ENCODE measurements at places on chromosomes 1 and 21.

DNA sequence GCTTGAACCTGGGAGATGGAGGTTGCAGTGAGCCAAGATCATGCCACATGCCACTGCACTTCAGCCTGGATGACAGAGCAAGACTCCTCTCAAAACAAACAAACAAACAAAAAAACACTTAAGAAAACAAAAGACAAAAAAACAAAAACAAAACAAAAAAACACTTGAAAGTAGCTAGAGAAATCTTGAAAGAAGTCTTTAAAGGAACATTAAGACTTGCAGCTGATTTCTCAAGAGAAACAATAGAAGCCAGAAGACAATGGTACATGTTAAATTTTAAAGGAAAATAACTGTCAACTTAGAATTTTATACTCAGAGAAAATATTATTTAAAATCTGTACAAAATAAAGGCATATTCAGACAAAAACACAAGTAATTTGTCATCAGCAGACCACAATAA, 71.3 kb downstream of the HLX start:
- no peak for DNase-seq

DNA sequence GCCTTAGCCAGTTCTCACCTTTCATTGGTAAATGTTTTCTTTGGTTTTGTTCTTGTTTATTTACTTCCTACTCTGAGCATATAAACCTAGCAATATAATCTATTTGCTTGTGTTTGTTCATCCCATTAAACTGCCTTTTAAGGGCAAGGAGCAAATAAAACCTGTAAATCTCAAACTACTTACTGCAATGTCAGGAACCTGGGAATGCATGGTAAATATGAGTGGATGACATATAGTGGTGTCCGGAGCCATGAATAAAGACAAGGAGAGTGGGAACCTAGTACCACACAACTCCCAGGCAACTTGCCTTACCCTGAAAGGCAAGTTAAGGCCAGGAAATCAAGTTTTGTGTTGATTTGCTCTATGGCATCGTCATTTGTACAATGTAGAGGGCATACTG, 1133.7 kb upstream of the NCAM2 start:
- DNase-seq: no peak

GRCh38 chr1:190373705-190374336, 103.8 kb downstream of the BRINP3 start:
- no peak for DNase-seq

GRCh38 chr1:189567890-189568289, 909.8 kb downstream of the BRINP3 start:
- no peak for DNase-seq

DNA sequence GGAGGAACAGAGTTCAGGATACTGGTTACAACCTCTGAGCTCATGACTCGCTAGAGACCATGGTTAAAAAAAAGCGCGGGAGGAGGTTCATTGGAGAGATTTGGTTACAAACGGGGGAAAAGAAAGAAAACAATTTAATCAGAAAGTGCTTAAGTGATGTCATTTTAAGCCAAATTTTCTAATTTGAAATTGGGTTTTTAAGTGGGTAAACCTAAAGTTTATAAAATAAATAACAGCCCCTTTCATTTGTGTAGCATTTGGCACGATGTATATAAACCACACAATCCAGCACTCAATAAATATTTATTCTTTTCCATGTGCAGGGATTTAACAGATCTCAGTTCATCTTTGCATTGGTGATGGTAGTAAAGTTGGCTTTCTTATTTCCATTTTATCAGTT, 7.0 kb upstream of the DPT start:
- DNase-seq: no peak

DNA sequence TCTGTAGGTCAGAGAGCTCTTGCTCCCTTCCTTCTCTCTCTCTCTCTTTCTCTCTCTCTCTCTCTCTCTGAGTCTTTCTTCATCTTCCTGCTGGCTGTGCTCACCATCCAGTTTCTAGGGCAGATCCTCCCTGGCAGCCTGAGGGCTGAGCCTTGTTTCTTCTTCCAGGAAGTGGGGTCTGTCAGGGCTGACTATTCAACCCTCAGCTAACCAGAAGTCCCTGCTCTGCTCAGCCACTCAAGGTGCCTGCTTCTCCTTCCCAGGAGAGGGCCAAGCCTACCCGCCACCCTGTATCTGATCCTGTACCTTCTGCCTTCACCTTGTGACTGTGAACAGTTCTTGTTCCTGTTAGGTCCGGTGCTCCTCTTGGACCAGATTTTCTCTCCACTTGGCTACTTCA, 107.6 kb upstream of the ETV3 start:
- no peak for DNase-seq

GRCh38 chr1:89697383-89697782, 64.5 kb downstream of the LRRC8C start:
- DNase-seq: no peak

DNA sequence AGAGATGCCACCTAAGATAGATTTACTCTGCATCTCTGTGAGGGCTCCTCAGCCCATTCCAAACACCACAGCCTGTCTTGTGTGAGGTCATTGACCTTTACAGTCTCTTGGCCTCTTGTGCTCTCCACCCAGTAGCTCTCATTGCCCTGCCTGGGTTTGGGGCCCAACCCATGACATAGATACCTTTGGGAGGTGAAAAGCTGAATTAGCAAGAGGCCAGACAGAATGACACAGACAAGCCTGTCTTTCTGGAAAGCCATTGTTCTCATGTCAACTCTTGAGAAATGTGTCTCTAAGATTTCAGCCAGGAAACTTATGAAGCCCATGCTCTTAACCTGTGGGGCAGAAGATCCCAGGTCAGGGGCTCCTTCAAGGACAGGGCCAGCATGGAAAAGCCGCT, 18.4 kb upstream of the F3 start:
- no peak for DNase-seq

- no peak for DNase-seq
Observed at GRCh38 chr1:148362216-148362611, 120.9 kb downstream of the PPIAL4G start.

GRCh38 chr21:45142469-45143308, 68.3 kb downstream of the ADARB1 start:
- no peak for DNase-seq

GRCh38 chr21:16992448-16992847, 520.4 kb upstream of the CXADR start:
- no peak for DNase-seq

- no peak for DNase-seq
Observed at GRCh38 chr1:201465698-201466290, 3.2 kb downstream of the PHLDA3 start.

GRCh38 chr1:161816201-161816600, 50.1 kb downstream of the ATF6 start:
- DNase-seq: no peak

DNA sequence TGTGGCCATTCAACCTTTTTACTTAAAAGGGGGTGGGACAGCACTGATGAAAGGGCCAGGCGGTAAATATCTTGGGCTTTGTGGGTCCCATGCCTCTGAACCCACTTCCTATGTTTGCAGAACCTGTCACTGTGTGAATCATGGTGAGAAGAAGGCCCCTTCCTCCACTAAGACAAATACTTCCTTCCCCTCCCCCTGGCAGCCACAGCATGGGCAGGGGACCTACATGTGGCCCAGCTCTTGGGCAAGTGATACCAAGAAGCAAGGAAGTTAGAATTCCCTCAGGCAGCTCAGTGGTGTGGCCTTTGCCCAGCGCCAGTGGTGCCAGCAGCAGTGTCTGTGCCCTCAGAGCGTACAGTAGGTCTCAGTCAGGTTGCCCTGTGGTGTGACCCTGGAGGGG, 168.6 kb downstream of the TRIM33 start:
- DNase-seq: peak; percentile 12

- no peak for DNase-seq
Observed at GRCh38 chr21:28454564-28455252, 538.0 kb downstream of the LTN1 start.

GRCh38 chr1:207179036-207179435, 75.0 kb downstream of the C4BPA start:
- DNase-seq: no peak

GRCh38 chr1:66770694-66771093, 18.4 kb downstream of the DYNLT5 start:
- DNase-seq: no peak

DNA sequence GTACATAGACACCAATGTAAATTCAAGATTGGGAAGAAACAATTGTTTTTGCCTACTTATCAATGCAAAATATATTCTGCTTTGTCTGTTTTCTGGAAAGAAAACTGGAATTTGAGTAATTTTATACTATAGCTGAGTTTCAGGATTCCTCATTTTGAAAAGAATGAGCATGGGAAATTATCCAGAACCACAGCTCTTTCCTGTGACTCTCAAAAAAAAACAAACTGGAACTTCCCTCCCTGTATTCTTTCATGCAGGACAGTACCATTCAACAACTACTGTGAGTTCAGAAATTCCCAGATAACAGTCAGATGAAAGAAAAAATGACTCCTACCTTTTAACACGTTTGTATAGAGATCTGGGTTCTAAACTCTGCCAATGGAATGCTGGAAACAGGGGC, 372.4 kb downstream of the TGFB2 start:
- no peak for DNase-seq

GRCh38 chr1:229535230-229535629, 23.3 kb downstream of the ABCB10 start:
- no peak for DNase-seq

- no peak for DNase-seq
Observed at GRCh38 chr1:215617979-215618378, 50.9 kb downstream of the KCTD3 start.

GRCh38 chr1:146019231-146020057, 2.1 kb downstream of the HJV start:
- DNase-seq: no peak

GRCh38 chr1:34792868-34793727, at the start of gene GJA4:
TSS of gene GJA4 (plus strand) at chr1:34792999. CDS start at chr1:34794214, 1,215 bp downstream.
- DNase-seq: no peak

DNA sequence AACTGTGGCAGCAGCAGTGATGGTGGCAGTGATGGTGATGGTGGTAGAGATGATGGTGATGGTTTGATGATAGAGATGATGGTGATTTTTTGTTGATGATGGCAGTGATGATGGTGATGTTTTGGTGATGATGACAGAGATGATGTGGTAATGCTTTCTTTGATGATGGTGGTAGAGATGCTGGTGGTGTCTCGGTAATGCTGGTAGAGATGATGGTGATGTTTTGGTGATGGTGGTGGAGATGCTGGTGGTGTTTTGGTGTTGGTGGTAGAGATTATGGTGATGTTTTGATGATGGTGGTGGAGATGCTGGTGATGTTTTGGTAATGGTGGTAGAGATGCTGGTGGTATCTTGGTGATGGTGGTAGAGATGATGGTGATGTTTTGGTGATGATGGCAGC, 131.6 kb downstream of the NAV1 start:
- no peak for DNase-seq

DNA sequence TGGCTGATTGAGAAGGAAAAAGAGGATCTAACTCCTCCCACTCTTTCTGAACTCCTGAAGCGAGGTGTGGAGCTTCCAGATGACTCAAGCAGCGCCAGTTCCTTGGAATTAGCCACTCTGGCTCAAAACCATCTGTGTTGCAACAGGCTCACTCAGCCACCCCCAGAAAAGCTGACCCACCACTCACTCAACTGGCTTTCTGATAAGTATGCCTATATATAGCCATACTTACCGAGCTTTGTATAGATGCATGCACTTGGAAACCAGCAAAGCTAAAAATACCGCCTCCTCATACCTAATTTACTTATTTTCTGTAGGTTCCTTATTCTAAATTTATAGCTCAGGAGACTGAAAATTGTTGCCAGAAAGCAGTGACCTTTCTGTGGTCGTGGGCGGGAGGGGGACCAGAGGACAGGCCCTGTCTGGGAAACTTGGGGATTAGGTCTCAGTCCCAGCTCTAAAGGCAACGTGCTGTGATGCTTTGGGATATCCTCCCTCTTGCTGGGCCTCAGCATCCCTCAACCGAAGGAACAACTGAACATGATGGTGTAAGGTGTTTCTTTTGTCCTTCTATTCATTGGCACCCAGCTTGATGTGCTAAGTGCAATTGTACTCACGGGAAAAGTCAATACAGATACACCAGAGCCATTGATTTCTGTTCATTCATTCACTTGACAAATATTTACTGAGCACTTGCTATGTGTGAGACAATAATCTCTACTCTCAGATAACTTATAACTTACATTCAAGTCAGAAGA, 65.7 kb downstream of the NENF start:
- DNase-seq: no peak

DNA sequence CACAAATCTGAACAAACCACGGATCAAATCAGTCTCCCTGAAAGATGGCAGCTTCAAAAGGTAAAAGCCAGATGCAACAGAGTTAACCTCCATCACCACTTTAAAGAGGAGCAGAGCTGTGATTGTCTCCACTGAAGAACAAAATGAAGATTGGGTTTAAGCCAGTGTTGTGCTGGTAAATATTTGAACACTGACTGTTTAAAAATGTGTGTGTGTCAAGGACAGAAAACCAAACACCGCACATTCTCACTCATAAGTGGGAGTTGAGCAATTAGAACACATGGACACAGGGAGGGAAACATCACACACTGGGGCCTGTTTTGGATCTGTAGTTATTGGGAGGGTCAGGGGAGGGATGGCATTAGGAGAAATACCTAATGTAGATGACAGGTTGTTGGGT, 83.9 kb downstream of the ST6GALNAC5 start:
- no peak for DNase-seq

- no peak for DNase-seq
Observed at GRCh38 chr1:199843861-199844260, 183.6 kb upstream of the NR5A2 start.

- no peak for DNase-seq
Observed at GRCh38 chr1:11157867-11158266, 31.3 kb upstream of the ANGPTL7 start.

DNA sequence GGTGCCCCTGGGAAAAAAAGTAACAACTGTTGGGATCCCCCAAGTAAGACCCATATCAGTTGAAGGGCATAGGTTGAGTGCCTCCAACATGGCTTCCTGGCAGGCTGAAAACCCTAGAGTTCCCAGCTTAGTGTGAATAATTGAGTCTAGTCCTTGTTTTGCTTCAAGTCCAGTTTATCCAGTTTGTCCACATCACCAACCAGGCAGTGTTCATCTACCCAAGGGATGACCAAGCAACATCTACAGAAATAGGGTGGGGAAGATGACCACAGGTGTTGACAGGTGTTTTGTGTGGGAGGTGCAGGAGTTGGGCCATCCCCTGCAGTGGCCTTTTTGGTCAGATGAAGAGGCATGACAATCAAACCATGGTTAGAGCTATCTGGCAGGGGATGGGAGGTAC, 54.3 kb upstream of the ERO1B start:
- no peak for DNase-seq

- no peak for DNase-seq
Observed at GRCh38 chr1:15329104-15329820, 80.4 kb upstream of the EFHD2 start.

- no peak for DNase-seq
Observed at GRCh38 chr1:20359451-20360330, 69.0 kb downstream of the VWA5B1 start.

- DNase-seq: no peak
Observed at GRCh38 chr21:45930792-45931191, 50.8 kb upstream of the COL6A1 start.

DNA sequence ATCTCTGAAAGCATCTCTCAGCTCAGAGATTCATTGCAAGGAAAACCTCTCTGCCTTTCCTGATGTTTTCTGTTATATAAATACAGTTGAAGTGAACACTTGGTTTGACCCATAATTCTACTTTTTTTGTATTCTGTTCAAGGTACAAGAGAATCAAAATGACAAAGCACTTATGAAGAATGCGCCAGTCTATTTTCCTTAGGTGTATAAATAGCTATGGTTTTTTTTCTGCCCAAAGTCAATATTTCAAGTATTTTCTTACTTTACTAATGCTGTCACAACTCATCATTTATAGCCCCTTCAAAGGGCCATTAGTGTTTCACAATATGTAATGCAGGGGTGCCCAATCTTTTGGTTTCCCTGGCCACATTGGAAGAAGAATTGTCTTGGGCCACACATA, 142.5 kb upstream of the C1orf105 start:
- no peak for DNase-seq

GRCh38 chr1:42756956-42757891, 9.6 kb downstream of the P3H1 start:
- no peak for DNase-seq
